T-cell (primary cell): ENCODE measurements at places on chromosomes 13 and 19. TPM values are rescaled to one million over a fixed set of nuclear protein-coding genes. Genes with fewer than 3 reads are reported as not detected.

SIX5 gene
- 2.1 TPM for total RNA-seq

C19orf67 gene
- 0.98 TPM for total RNA-seq

MED25 gene
- total RNA-seq, result 57.6 TPM

PCP2 gene
- total RNA-seq, result 5.3 TPM

DNAAF3 gene
- total RNA-seq, result not detected

NUFIP1 gene
- 3.8 TPM for total RNA-seq

EXOC3L2 gene
- not detected for total RNA-seq

CLPTM1 gene
- 64.0 TPM for total RNA-seq

SYCN gene
- not detected for total RNA-seq

ZNF577 gene
- 8.7 TPM for total RNA-seq

EDNRB gene
- total RNA-seq, result not detected

IGSF23 gene
- not detected for total RNA-seq

BRSK1 gene
- 4.6 TPM for total RNA-seq

PSG6 gene
- not detected for total RNA-seq

ANKLE1 gene
- total RNA-seq, result 0.93 TPM

PEG3 gene
- total RNA-seq, result 0.39 TPM

CDC42EP5 gene
- total RNA-seq, result not detected

CEACAM21 gene
- 34.5 TPM for total RNA-seq
